ENCODE measurements at places on chromosomes 16 and 17.

- no peak for DNase-seq
Observed at GRCh38 chr17:17944743-17945142, 27.5 kb downstream of the TOM1L2 start.

GRCh38 chr17:22570144-22570845, 878.0 kb downstream of the KCNJ18 start:
- DNase-seq, result no peak

DNA sequence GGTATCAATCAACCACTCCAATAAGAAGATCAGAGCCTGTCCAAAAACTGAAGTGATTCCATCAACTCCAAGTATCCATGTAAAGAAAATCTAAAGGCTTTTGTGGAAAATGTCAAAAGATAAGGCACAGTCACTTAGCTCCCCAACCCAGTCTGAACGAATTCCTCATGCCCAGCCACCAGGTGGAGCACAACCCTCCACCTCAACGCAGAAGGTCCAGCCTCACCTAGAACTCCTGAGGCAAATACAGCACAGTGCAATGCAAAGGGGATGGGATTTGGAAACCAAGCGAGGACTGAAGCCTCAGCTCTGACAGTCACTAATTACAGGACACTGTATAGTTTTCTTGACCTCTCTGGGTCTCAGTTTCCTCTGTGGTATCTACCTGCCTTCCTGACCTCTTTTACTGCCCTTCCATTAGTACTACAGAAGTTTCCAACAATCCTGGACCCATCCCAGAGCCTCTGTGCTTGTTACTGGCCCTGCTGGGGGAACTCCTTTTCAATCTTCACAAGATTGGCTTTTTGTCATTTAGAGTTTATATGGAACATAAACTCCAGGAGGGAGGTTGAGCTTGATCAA, 2.0 kb downstream of the NCBP3 start:
- peak; percentile 56 for DNase-seq

DNA sequence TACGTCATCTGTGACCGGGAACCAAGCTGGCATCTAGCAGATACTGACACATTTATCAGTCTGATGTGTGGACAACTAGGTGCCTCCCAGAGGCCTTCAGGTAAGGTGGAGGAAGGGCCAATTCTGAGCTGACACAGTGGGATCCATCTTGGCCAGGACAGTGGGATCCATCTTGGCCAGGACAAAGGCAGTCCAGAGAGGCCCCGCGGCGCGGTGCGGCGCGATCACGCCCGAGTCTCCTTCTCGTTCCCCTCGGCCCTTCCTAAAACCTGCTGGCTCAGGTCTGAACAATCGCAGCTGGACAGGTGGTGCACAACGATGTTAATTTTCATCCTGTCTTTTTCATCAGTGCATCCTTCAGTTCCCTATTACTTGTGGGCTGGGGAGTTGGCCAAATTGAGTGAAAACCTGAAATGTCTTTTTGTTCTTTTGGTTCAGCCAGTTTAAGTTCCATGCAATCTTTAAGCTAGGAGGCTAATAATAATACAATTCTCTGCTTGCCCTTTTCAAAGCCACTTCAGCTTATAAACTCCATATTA, 486 bp upstream of the WSB1 start:
- no peak for DNase-seq

- peak; percentile 44 for DNase-seq
Observed at GRCh38 chr16:27317738-27318391, 4.1 kb downstream of the IL4R start.

GRCh38 chr17:57034807-57035754, 50.0 kb upstream of the AKAP1 start:
- no peak for DNase-seq

DNA sequence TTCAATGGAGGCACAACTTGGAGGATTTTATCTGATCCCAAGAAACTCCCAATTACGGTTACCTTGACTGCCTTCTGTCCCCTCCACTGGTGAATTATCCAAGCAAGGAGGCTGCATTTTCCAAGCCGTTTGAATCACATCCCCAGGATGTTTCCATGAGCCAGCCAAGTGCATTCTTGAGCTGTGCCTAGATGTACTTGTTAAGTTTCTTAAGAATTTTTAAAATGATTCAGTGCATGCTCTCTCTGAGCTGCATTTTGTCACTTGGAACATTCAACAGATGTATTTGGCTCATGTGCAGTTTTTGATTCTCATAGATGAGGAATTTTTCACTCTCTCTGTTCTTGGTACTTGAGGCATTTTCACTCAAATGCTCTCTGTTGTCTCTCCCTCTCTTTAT, 202.6 kb upstream of the MYOCD start:
- no peak for DNase-seq

All from stimulated activated CD4-positive, alpha-beta T cell treated with anti-CD3 and anti-CD28 coated beads, Interleukin-4, amount 100 ng/mL, for 1 hour (primary cell).